Pulmonary artery endothelial cell (primary cell): ENCODE measurements at places on chromosomes 11 and 22. TPM values are rescaled to one million over a fixed set of nuclear protein-coding genes. Genes with fewer than 3 reads are reported as not detected.

CRYAB gene
- total RNA-seq = 0.33 and 2.7 TPM in 2 replicates

ZBTB16 gene
- 17.3 and 41.7 TPM in 2 replicates for total RNA-seq

OR52E4 gene
- not detected in 2 replicates for total RNA-seq

SLC25A17 gene
- 14.7 and 16.6 TPM in 2 replicates for total RNA-seq

TMPRSS13 gene
- not detected in 2 replicates for total RNA-seq

RAB36 gene
- total RNA-seq = 0.74 and 2.0 TPM in 2 replicates

GPR152 gene
- not detected in 2 replicates for total RNA-seq

AMOTL1 gene
- 46.2 and 49.5 TPM in 2 replicates for total RNA-seq

HTR3A gene
- total RNA-seq = not detected in 2 replicates

SCN4B gene
- 0.13 and 0.21 TPM in 2 replicates for total RNA-seq

MMP10 gene
- 8.0 and 13.3 TPM in 2 replicates for total RNA-seq

ZNF280B gene
- total RNA-seq = 0.28 and 0.46 TPM in 2 replicates

MISFA gene
- 0.28 and 0.46 TPM in 2 replicates for total RNA-seq

TEX54 gene
- total RNA-seq = 0.26 TPM in 1 of 2 replicates, not detected in the other

OR51M1 gene
- total RNA-seq = not detected in 2 replicates
